ENCODE measurements at places on chromosomes 1 and 21.

- DNase-seq: no peak
Measured at GRCh38 chr21:43984905-43985689, 27.0 kb upstream of the TRAPPC10 start.

GRCh38 chr1:194133152-194133551, 946.7 kb upstream of the B3GALT2 start:
- no peak for DNase-seq

- DNase-seq: no peak
Measured at GRCh38 chr1:45177452-45177851, 29.0 kb downstream of the ZSWIM5 start.

DNA sequence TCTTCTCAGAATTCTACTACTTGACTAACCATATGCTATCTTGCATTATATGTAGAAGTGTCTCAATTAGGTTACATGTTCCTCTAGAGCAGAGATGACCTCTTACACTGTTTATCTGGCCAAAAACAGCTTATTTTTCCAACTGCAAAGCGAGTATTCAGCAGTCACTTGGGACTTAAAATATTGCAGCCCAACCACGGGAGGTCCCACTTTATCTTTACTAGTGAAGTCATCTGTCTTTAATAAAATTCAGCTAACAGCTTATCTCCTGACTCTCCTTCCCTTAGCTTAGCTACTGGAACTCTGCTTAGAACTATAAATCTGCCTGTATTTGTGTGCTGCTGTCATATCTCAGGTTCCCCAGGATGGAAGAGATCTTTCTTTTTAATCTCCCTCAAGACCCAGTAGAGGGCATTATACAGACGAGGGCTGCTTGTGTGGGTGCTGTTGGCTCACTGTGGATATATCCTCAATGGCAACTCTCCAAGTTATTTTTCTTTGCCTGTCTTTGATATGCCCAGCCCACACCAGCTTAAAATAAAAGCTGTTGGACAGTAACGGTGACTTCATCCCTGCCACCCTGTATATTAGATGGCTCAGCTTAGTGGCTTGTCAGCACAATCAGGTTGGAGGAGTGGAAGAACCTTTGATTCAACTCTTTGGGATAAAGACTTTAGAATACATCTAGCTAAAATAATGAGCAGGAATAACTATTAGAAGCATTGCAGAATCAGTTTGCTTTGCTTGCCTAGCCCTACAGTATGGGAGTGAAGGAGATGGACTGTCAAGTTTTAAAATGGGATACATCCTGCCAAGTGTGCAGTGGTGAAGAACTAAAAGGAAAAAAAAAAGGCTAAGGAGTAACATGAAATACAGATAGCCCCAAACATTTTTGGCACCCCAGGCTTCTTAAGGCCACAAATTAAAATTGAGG, 9.6 kb downstream of the ENSA start:
- DNase-seq: peak; percentile 50

DNA sequence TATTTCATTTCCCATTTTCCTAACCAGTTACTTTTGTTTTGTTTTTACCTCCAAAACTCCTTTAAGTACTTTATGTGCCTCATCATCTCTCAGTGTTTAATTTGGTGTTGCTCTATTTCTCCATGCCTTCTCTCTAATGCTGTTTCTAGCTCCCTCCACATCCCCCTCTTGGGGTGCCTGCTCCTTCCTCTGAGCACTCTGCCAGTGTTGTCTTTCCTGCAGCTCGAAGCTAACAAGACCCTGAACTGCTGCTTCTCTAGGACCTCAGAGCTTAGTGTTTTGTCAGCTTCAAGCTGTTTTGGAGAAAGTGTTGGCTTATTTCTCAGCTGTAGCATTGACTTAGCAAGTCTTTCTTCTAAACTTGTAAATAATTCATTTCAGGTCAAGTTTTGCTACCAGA, 290.6 kb downstream of the DPYD start:
- DNase-seq: no peak

DNA sequence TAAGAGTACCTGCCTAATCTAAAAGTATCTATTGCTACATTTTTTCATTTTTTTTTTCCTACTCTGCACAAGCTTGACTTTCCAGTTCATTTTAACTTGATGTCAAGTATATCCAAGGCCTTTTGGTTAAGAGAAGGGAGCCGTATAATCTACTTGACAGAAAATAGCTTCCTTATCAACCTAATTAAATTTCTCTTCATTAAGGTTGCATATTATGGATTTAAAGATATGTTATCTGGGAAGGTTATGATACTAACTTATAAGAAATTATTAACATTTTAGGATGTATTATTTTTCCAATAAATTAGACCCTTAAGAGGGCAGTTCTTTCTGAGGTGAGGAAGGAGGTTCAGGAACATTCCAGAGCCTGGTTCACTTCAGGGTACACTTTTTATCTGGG, 83.1 kb upstream of the SGIP1 start:
- no peak for DNase-seq

DNA sequence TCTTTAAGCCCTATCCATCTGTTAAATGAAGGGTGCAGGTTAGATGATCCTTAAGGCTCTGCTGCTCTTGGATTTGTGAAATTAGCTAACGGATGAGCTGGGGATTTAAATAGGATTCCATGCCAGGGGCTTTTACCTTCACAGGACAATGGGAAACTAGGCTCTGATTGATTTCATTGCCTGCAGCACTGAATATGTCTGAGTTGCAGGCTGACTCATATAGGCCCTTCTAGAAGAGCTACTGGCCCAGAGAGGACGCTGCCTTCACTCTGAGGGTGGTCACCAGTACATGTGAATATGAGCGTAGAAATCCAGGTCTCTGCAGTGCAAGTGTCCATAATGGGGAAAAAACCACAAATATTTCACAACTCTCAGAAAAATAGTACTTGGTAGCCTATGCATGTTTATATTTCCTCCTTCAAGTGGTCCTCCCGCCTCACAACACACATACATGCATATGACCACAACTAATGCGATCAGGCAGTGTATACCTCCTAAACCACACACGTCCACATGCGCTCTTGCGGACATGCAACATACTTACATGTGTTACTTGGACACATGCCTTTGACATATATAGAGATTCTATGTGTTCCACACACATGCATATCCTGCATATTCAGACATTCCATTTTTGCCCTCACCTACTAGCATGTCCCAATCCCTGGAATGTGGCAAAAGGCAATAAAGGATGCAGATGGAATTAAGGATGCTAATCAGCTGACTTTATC, 233.8 kb upstream of the JUN start:
- DNase-seq: no peak

- DNase-seq: peak; percentile 73
Measured at GRCh38 chr21:33894736-33895288, 20.8 kb downstream of the ATP5PO start.

- no peak for DNase-seq
Measured at GRCh38 chr1:15952317-15953258, 23.3 kb downstream of the ZBTB17 start.

All from heart right ventricle (tissue), 16 donors.